ENCODE measurements at places on chromosomes 4 and X.

- no peak for DNase-seq
Observed at GRCh38 chrX:67684136-67684535, 140.3 kb downstream of the AR start.

DNA sequence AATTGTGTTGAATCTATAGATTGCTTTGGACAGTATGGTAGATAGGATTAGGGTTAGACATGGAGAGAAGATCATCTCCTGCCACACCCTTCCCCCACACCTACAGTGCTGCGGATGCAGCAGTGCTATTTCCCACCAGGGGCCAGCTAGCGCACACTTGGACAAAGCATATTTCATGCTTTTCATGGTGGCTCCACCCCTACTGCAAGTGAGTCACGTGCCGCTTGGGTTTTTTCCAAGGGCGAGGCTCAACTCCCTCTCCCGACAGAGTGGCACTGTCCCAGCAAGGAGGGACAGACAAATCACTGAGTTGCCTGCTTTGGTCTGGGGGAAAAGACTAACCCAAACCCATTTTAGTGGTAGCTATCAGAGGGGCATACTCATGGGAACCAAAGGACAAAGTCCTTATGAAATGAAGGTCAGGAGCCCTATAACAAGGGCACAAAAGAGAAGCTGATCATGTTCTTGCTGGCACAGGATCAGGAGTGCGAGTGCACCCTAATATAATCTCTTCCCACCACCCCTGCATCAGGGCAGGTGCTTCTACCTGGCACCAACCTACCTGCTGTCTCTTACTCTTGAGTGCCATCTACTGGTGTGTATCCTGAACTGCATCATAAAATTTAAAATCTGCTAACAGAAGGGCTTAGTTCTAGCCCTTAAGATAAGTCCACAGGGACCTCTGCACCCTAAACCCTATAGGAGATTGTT is 55.1 kb upstream of the PGAM4 start:
- DNase-seq = peak; percentile 18

- DNase-seq = no peak
Observed at GRCh38 chrX:96722781-96723180, 38.1 kb downstream of the DIAPH2 start.

- DNase-seq = no peak
Observed at GRCh38 chr4:156309031-156309430, 355.4 kb upstream of the CTSO start.

Data from GM12891 (cell line).